ENCODE measurements at places on chromosomes 5 and 9.

- no peak for DNase-seq
Measured at GRCh38 chr9:22204240-22204639, 195.1 kb upstream of the CDKN2B start.

DNA sequence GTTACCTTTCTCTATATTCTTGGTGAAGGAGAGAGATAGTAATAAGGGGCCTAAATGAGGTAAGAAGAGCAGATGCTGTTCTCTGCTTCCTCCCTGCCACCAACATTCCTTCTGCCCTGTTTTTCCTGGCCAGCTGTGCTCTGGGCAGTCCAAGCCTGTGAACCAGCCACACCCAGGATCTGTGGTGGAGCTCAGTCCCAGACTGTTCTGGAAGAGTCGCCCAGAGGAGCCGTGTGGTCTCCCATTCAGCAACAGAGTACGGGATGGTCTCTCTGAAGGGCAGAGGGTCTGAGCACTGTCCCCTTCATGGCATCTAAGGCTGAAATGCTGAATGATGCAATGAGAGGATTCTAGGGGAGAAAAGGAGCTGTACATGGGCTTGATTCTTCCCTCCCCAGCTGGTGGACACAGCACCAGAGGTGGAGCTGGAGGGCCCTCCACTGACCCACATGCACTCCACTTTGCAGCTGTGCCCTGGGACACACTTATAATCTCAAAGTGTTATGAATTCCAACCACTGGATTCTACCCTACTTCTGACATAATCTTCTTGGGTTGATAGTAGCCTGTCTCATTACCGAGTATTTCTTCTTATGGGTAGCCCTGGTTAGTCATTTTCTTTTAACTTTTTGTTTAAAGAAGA, 70.8 kb upstream of the RPS23 start:
- DNase-seq, result no peak

DNA sequence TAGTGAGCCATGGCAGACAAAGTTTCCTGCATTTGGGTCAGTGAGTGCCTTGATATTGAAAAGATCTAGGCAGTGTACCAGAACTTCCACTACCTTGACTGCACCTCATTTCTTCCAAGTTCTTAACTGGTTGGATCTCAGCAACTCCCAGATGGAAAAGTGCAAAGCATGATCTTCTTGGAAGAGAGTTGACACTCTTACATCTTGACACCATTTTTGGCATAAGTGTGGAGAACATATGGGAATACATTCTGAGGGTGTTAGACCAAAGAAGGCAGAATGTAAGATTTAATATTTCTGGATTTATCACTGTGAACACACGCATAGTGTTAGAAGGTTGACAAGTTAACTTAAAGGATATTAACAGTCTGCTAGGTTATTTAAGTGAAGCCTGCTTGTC, 555.1 kb upstream of the CTNND2 start:
- DNase-seq, result no peak

- no peak for DNase-seq
Measured at GRCh38 chr5:154203798-154204578, 13.5 kb downstream of the GALNT10 start.

DNA sequence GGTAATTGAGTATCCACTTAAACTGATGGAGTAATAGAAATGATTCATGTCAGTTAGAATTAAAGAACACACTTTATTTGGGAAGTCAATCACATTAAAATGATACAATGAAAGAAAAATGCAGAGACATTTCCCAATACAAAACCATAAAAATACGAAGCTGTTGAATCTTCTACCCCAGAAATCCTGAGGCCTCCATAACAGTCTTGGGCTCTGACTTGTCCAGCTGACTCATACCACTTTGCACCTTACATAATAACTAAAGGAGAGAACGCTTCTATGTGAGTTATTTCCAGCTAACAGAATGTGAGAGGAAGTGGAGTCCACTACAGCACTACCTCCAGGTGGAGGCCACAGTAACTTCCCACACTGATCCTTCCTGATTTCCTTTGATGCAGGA, 305.0 kb downstream of the MRPS30 start:
- DNase-seq, result no peak

GRCh38 chr5:1746371-1747078, 53.1 kb downstream of the MRPL36 start:
- DNase-seq, result no peak

DNA sequence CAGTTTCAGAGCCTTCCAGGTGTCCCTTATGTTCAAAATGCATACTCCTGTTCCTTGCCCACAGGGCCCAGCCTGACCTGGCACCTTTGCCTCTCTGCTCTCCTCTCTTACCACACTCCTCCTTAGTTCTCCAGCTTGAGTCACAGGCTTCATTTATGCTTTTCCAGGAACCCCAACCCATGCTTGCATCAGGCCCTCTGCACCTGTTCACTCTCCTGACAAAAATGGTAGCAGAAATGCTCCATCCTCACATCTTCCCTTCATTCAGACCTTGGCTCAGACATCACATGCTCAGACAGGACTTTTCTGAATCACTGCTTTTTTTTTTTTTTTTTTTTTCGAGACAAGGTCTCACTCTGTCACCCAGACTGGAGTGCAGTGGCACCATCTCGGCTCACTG, 15.1 kb upstream of the RNF145 start:
- no peak for DNase-seq

DNA sequence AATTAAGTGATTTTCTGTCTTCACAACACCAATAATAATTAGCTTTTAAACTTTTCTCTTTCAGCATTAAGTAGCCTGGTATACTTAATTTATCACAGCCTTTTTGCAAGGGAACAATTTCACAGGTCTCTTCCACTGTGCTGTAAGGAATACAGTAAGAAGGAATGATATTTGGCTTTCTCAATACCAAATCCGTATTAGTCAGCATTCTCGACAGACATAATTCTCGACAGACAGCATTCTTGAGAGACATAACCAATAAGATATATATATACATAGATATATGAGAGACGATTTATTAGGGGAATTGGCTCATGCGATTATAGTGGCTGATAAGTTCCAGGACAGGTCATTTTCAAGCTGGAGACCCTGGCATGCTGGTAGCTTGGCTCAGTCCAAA, 18.0 kb downstream of the PRKAA1 start:
- DNase-seq, result no peak

- DNase-seq, result no peak
Measured at GRCh38 chr5:158235159-158235547, 376.2 kb upstream of the CLINT1 start.

GRCh38 chr5:115977096-115977495, 14.8 kb downstream of the LVRN start:
- no peak for DNase-seq

- DNase-seq, result no peak
Measured at GRCh38 chr9:125805057-125805456, 57.9 kb downstream of the PBX3 start.

DNA sequence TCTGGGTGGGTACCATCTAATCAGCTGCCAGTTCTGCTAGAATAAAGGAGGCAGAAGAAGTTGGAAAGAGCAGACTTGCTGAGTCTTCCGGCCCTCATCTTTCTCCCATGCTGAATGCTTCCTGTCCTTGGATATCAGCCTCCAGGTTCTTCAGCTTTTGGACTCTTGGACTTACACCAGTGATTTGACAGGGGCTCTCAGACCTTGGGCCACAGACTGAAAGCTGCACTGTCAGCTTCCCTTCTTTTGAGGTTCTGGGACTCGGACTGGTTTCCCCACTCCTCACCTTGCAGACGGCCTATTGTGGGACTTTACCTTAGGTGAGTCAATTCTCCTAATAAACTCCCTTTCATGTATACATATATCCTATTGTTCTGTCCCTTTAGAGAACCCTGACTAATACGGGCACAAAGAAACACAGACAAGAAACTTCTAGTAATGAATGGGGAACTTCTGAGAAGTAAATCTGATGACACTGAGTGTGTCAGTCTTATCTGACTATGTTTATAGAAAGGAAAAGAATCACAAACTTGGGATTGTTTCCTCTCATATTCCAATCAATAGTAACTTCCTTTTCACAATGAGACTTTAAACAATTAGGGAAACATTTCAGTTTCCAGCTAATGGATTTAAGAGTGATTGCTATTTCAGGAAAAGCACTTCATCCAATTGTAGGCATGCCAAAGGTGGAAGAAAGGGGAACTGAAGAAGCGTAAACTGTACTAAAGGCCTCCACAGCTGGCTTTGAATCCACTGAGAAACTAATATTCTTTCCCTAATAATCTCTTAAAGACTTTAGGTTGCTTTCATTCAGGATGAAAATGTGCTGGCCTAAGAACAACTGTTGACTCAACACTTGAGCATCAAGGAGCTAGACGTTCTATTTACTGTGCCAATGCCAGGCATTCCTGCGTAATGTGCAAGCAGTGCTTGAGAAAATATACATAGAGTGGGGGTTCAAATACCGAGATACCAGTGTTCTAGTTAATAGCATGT, 127.9 kb upstream of the PTGER4 start:
- no peak for DNase-seq

GRCh38 chr5:147554261-147554817, 44.5 kb upstream of the DPYSL3 start:
- no peak for DNase-seq

DNA sequence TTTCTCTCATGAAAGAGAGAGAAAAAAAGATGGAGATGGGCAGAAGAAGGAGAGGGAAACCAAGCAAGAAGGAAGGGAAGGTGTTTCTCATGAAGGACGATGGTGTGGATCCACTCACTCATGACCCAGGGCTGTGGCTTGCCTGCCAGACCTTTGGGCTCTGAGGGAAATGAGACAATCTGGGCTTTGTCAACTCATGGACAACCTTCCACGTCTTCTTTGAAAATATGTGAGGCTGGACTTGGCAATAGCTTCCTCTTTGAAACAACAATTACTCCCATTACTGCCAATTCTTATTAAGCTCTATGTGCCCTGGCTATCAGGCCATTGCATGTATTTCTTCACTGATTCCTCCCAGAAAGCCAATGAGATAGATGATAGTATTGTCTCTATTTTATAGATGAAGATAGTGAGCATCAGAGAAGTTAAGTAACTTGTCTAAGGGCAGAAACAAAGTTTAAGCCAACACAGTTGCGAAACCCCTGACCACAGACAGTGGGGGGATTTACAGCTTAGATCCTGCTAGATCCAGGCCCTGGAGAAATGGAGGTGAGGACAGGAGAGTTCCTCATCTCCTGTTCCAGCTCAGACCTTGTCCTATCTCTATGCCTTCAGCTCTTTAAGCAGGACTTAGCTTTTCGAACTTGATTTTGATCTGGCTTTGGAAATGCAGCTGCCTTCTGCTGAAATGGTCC, 132.4 kb downstream of the GCNT1 start:
- no peak for DNase-seq

DNA sequence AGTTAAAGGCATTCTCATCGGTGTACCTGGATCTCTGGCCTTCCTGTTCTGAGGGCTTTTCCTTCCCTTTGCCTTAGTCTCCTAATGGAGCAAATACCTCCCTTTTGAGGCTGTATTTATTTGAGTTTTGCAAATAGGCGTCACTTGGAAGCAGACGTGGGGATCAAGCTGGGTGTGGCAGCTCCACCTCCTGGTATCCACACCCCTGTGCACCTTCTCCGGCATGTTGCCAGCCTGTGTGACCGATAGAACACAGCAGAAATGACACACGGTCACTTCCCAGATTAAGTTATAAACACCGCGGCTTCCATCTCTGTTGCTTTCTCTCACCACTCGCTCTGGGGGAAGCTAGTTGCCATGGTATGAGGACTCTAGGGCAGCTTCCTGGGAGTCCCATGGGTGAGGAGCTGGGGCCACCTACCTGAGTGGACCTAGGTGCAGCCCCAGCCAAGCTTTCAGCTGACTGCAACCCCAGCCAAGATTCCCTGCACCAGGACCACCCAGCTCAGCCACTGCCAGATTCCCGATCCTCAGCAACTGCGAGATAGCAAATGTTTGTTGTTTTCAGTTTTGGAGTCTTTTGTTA, 214.4 kb upstream of the MVB12B start:
- DNase-seq, result no peak

DNA sequence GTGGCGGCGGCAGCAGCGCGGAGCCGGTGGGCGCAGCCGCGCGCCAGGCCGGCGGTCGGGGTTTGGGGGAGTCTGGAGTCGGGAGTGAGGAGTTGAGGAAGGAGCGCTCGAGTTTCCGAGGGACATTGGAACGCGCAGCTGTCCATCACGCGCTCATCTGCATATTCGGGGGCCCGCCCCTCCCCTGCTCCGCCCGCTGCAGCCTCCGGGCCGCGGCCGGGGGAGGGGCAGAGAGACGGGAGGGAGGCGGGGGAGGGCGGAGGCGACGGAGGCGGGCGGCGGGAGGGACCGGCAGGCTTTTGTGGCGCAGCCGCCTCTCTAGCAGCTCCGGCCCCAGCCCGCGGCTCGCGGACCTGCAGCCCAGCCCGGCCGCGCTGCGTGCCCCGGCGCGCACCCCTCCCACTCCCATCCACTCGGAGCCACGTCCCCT, at the start of gene IRX2:
Gene IRX2, minus strand, starts transcription at position 86 of the 430 bp plus-strand sequence. CDS start 264 bp downstream, outside the sequence.
- no peak for DNase-seq

GRCh38 chr9:114238891-114239875, 83.7 kb upstream of the ORM1 start:
- DNase-seq, result no peak

GRCh38 chr9:113585555-113585954, 122.0 kb downstream of the RGS3 start:
- DNase-seq, result no peak

GRCh38 chr5:7884491-7885267, 15.7 kb downstream of the MTRR start:
- no peak for DNase-seq

DNA sequence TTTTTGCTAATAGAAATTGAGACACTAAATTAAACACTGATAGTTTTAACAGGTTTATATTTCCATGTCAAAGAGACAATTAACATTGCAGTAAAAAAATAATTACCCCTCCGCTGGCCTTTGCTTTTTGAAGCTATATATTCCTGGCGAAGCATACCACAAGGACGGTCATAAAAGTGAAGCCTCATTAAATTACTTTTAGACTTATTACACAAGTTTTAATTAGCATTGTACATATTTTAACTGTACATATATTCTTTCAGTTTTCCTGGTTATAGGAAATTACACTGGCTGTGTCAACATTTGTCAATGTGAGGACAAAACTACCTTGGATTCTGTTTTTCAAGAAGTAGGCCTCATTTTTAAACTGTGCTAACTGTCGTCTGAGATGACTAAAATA, 1.2 kb downstream of the CDKN2A start:
- no peak for DNase-seq

DNA sequence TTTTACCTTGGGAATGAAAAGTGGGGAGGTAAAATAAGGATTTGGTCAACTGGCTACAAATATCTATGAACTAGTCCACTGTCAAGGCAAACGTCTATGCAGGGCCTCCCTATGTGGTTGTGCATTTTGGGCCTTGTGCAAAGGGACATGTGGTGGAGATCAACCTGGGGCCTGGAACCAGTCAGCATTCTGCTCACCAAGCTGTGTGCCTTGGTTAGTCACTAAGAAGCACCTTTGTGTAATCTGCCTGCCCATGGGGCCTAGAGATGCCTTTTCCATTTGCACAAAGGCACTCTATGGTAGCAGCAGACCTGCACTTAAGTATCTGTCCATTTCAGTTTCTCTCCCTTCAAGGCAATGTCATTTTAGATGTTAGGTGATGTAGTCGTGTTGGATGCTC, 184.0 kb downstream of the GNAQ start:
- no peak for DNase-seq

All from central memory CD4-positive, alpha-beta T cell (primary cell).